ENCODE measurements at places on chromosomes 5 and 9. TPM values are rescaled to one million over a fixed set of nuclear protein-coding genes. Genes with fewer than 3 reads are reported as not detected.

DNA sequence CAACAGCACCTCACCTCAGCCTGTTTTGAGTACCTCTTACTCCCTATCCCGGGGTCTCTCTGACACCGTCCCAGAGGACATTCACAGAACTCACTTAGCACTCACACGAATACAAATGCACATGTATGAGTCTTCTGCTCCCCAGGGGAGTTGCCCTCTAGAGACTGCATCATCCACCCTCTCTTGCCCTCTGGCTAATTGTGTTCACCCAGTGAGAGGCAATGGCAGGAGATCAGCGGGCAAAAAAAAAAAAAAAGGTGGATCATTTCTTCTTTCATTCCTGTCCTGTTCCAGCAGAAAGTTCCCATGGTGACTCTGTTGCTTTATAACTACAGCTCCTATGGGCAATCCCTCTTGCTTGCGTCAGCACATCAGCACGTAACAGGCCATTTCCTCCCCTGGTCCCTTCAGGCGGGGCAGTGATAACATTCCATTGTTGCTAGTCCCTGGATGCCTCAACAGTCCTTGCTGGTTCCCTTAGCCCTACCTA, 23.5 kb upstream of the SNX2 start:
- DNase-seq, result no peak

GRCh38 chr5:102759289-102759688, 4.2 kb downstream of the PAM start:
- no peak for DNase-seq

DNA sequence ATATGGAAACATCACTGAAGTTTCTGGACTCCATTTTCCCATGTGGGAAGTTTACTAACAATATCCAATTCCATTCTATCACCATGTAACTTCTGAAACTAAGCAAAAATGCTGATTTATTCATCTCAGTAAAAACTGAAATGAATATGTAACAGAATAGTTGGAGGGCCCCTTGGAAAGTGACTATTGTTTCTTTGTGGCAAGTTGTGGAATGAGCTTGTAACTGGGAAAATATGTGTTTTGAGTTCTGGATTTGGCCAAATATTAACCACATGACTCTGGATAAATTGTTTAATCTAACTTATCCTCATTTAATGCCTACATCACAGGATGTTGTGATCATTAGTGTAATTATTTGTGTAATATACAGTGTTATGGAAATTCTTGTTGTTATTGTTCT, 619.3 kb downstream of the TLE4 start:
- DNase-seq, result no peak

Gene PCDHGA1
- total RNA-seq, result 0.10 TPM

DNA sequence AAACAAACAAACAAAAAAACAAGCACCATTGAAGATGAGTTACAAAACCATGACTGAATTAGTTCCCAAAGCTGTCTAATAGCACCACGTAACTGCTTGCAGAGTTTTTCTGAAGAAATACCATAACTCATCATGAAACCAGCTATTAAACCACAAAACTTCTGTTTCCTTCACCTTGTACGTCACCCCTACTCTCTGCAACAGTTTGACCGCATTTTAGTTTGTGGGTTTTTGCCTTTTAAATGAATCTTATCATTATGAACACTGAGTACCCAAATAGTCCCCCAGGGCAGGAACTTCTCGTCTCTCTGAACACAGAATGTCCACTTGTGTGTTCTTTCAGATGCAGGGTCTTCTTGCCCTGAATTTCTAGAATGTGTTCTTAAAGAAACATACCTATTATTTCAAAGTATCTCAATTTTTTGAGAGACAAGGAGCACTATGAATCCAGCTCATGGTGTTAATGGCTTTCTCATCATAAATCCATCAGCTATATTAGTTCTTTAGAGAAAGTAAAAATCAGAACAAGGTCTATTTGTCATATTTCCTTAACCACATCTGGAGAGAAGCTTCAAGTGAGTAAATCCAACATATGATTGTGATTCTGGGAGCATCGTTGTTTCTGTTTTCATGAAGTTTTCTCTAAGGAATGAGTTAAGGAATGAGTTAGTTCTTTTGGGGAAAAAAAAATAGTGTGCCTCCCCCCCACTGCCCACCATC, 210.6 kb downstream of the AUH start:
- DNase-seq, result peak; percentile 70

Gene GAS1
- 0.12 TPM for total RNA-seq

Gene PCDHGB4
- 0.18 TPM for total RNA-seq

DNA sequence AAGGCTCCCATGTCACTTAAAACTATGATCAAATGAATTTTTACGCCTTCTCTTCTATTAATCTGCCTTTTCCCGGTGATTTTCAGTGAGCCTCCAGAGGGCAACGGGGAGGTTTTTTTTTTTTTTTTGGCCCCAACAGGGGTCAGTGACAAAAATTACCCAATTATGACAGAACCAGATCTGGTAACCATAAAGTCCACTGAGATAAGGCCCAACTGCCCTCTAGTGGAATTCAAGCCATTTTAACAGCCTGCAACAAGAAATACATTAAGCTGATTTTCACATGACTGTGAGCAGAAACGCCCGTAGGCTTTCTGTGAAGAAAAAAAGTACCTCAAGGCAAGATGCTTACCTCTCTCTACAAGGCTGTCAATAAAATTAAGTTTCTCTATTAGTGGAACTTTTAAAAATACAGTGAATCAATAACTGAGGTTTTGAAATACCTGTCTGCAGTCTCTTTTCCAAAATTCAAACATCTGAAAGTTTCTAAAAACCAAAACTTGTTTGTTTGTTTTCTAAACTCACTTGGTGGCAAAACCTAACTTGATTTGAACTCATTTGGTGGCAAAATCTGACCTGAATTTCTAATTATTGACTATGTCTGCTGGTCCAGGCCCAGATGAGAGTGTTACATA, 49.7 kb upstream of the FST start:
- no peak for DNase-seq

Gene SEMA6A
- 0.23 TPM for total RNA-seq

Gene PCDHGB2
- 0.93 TPM for total RNA-seq

Gene GNA14
- not detected for total RNA-seq

- DNase-seq, result no peak
Measured at GRCh38 chr9:69097064-69097463, 61.5 kb downstream of the FXN start.

- DNase-seq, result no peak
Measured at GRCh38 chr5:133885566-133885965, 82.9 kb downstream of the C5orf15 start.

Gene CCL28
- total RNA-seq, result 7.8 TPM

DNA sequence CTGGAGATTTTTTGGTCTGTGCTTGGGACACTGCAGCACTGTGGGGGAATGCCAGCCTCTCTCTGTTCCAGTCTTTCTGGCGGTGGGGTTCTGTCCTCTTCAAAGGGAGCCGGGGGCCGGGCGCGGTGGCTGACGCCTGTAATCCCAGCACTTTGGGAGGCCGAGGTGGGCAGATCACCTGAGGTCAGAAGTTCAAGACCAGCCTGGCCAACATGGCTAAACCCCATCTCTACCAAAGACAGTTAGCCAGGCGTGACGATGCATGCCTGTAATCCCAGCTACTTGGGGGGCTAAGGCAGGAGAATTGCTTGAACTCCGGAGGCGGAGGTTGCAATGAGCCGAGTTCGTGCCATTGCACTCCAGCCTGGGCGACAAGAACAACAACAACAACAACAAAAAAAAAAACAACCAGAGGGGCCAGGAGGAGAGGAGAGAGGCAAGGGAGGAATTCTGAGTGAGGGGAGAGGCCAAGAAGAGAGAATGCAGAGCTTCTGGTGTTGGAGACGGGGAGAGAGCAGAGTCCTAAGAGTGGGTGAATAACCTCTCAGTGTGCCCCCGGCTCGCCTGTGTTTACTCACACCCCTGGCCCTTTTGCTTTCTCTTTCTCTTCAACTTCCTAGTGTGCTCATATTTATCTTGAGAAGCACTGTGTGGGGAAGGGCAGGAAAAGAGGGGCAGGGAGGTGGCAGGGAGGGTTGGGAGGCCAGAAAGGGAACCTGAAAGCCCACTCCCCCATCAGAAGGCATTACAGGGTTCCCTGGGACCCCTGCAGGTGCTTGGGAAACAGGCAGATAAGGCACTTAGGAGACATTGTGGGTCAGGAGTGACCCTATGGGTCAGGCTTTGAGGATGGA, 3.2 kb upstream of the SET start:
- DNase-seq, result peak; percentile 46

DNA sequence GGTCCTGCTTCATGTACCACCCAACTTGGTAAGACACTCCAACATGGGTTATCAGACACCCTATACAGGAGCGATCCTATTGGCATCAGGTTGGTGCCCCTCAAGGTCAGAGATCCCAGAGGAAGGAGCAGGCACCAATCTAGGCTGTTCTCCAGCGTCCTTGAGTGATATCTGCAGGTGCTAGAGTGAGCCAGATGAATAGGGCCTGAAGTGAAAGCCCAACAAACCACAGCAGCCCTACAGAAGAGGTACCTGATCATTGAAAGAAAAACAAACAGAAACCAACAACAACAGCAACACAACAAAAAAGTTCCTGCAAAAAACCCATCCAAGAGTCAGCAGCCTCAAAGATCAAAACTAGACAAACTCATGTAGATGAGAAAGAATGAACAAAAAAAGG, 584.8 kb downstream of the HINT1 start:
- DNase-seq, result no peak

Gene SPINK5
- total RNA-seq, result not detected

GRCh38 chr9:77949751-77950436, 81.7 kb downstream of the GNAQ start:
- no peak for DNase-seq

Gene HRCT1
- not detected for total RNA-seq

Gene IL12B
- total RNA-seq, result not detected

Gene GRIA1
- not detected for total RNA-seq

Measured in activated T-helper 1 cell treated with anti-CD3 and anti-CD28 coated beads, Interleukin-12 subunit alpha, Interleukin-12 subunit beta, Interleukin-2, Interleukin-4 antibody, amounts not matched to agents 30 ng/mL and 10 ng/mL and 1 ng/mL, durations not matched to agents 14 hours and 24 hours and 36 hours (primary cell).